ENCODE measurements at places on chromosomes 16 and 17.

GRCh38 chr17:77530591-77530990 lies 389.8 kb downstream of the SEC14L1 start:
- no peak for DNase-seq

GRCh38 chr17:34360601-34361270 lies 2.3 kb downstream of the CCL1 start:
- no peak for DNase-seq

DNA sequence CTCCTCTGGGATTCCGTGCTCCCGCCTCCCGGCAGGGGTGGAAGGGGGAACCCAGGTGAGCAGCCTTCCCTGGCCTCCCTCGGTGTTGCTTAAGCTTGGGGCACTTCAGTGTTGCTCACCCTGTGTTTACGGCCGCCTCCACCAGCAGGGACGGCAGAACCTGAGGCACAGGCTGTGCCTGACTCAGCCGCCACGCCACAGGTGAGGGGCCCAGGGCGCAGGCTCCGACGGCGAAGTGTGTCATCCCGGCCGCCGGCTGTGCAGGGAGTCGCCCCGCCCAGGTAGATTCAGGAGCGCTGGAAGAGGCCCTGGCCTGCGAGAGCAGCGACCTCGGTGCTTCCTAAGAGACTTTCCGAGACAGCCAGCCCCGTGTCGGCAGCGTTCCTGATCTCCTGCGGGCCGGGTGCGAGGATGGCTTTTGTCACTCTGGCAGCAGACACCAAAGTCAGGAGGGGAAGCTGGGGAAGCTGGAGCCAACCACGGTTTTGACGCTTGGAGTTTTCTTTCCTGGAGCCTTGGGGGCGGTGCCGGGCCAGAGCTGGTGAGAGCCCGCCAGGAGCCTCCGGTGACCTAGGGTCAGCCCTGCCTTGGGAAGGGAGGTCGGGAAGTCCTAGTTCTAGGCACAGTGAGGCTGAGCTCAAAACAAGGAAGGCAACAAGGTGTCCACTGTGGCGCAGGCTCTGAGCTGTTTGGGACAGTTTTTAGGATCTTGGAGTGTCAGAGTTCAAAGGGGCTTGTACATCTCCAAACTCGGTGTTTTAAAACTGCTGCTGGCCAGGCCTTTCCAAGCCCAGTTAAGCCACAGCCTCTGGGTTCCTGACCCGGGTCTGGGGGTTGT lies 2.1 kb downstream of the GSE1 start:
- peak; percentile 95 for DNase-seq

DNA sequence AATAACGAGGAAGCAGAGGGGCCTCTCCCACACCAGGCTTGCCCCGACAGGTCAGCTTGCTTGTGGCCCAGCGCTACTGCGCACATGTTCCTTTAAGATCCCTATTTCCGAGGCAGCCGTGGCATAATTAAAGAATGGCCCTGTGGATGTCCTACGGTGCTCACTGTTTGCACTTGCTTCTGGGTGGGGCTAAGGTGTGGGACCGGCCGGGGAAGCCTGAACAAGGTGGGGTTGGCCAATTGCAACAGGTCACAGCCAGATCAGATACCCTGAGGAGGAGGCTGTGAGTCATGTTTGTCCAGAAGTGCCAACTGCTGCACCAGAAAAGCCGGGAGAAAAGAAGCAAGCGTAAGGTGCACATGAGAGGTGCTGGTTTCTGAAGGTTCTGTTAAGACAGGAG lies 158.5 kb upstream of the CACNG5 start:
- peak; percentile 3 for DNase-seq

DNA sequence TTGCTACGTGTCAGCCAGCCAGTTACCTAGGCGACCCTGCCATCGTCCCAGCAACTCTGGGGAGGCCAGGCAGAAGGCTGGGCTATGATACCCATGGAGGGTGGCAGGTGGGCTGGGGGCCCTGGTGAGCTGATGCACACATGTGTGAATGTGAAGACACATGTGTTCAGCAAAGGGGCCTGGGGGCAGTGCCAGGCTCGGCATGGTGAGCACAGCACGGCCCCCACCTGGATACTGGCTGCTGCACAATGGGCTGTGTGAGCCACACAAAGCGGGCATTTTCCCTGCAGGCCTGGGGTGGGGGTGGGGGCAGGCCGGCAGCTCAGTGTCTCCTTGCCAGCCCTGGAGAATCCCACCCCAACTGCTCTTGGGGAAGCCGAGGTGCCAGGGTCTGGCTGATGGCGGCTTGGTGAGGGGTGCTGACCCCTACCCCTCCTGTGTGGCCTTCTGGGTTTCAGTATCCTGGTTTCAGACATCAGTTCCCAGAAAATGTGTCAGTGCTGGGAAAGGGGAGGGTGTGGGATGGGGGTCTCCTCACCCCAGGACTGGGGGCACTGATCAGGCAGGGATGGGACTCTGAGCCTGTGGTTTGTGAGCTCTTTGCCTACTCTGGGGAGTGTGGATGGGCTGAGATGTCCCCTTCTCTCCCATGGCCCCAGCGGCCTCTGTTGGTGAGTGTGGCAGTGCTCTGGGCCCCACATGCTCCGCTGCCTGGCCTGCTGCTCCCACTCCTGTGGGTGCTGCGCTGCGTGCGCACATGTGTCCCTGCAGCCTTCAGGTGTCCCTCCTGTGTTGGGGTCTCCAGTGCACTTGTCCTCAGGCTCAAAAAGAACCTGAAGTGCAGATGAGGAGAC lies 5.1 kb downstream of the LLGL1 start:
- DNase-seq = no peak

DNA sequence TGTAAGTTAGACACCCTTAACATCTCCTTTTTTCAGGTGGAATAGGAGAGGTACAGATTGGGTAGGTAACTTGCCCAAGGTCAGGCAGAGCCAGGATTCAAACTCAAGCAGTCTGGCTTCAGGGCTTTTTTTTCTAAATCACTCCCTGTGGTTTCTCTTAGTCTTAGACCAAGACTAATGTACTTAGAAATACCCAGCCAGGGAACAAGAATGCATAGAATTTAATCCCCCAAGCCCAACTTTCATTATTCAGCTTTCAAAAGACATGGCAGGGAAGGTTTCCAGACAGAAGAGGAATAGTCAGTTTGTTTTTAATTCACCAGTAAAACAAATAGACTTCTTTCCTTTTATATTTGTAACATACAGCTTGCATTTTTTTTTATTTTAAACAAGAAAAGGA lies 305.2 kb upstream of the RBFOX1 start:
- no peak for DNase-seq
